Stimulated activated CD8-positive, alpha-beta memory T cell treated with anti-CD3 and anti-CD28 coated beads, Interleukin-15, amount 100 ng/mL, for 1 hour (primary cell): ENCODE measurements at places on chromosomes 2 and 18.

DNA sequence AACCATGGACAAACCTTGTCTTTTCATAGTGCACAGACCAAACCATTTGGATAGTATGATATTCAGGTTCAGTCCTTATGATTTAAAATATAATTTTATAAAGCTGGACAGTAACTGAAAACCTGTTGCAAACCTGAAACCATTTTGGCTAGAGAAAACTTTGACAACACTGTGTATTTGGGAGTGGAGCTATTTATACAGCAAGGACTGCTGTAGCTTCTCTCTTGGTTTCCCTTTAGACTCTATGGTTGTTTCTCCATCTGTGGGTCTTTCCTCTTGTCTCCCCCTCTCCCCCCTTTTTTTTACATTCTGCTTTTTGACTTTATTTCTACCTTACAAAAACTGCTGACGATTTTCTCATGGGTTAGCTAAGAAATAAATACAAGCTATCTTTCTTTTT, 581.7 kb downstream of the SLC4A3 start:
- DNase-seq: no peak

GRCh38 chr2:127829845-127830246, 18.9 kb upstream of the WDR33 start:
- DNase-seq: peak; percentile 15

GRCh38 chr2:217654168-217654567, 348.6 kb downstream of the TNS1 start:
- no peak for DNase-seq

DNA sequence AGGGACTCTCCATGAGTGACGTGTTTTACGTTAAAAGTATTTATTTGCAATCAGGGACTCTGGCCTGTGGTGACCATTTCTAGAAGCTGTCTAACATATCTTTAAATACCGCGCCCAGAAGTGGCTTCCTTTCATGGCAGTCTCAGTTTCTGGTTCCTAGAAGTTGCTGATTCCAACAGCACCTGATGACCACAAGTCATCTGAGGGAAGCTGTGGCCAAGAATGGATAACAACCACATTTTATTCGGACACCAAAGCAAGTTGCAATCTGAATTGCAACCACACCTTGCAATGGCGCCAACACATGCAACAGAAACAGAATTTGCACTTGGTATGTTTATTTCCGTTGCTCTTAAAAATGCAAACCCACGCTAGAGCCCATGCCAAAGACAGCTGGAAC, 33.1 kb downstream of the MEX3C start:
- DNase-seq: no peak

- peak; percentile 39 for DNase-seq
Measured at GRCh38 chr2:207528980-207529329, 807 bp upstream of the CREB1 start.

DNA sequence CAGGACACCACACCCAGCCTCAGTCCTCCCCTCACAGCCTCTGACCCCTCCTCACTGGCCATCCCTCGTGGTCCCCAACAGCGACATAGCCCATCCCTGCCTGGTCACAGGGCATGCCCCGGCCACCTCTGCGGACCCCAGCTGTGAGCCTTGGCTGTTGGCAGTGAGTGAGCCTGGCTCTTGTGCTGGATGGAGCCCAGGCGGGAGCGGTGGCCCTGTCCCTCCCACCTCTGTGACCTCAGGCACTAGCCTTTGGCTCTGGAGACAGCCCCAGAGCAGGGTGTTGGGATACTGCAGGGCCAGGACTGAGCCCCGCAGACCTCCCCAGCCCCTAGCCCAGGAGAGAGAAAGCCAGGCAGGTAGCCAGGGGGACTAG, 7.9 kb downstream of the DES start:
- DNase-seq: no peak

GRCh38 chr18:11136241-11136640, 13.1 kb downstream of the PIEZO2 start:
- no peak for DNase-seq

- DNase-seq: no peak
Measured at GRCh38 chr2:46866770-46867246, 48.8 kb downstream of the MCFD2 start.

GRCh38 chr2:160039166-160039903, 23.1 kb downstream of the PLA2R1 start:
- DNase-seq: no peak

DNA sequence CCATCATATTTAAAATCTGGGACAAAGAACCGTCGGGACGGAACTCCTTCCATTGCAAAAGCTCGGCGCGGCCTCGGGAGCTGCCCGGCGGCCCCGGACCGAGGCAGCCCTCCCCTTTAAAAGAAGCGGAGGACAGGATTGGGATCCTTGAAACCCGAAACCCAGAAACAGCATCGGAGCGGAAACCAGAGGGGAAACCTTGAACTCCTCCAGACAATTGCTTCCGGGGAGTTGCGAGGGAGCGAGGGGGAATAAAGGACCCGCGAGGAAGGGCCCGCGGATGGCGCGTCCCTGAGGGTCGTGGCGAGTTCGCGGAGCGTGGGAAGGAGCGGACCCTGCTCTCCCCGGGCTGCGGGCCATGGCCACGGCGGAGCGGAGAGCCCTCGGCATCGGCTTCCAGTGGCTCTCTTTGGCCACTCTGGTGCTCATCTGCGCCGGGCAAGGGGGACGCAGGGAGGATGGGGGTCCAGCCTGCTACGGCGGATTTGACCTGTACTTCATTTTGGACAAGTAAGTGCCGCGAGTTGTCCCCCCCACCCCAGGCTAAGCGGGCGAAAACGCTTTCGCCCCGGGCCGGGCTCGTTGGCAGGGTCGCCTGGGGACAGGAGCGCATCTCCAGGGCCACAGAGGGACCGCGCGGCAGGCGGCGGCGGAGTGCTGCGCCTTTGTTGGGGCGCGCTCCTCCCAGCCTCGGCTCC, at the start of gene ANTXR1:
ANTXR1 (plus strand) TSS at position 38 of the 698 bp plus-strand sequence; CDS start at position 359, 321 bp downstream.
- DNase-seq: no peak

DNA sequence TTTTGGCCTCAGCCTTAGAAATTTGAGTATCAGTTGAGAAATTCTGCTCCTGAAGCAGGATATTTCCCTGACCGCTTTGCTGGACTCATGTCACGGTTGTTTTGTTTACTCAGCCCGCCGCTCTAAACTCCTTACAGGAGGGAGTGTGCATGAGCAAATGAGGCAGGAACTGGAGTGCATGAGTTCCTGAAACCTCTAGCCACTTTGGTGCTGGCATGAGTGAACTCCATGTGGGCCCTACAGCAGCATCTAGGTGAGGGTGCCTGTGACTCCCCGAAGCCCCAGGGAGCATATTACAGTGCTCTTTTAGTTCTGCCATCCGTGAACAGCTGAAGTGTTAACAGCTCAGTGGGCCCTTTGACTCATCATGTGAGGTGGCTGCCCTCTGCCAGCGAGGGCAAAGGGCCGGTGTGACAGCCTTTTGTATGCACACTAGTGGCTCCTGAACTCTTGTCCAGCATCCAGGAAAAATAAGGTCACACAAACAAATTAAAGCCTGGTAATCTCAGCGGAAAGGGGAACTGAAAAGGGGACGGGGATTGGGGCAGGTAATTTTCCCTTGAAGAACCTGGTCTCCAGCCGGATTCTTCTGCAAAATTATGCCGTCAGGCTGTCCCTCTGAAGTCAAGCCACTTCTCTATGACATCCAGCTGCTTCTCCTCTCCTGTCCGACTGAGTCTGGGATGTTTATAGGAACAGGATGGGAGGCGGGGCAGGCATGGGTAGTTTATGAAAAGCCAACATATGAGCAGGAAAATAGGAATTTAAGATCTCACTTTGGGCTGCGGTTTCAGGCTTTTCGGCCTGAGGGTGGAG, 1668.7 kb downstream of the SUCLG1 start:
- no peak for DNase-seq

DNA sequence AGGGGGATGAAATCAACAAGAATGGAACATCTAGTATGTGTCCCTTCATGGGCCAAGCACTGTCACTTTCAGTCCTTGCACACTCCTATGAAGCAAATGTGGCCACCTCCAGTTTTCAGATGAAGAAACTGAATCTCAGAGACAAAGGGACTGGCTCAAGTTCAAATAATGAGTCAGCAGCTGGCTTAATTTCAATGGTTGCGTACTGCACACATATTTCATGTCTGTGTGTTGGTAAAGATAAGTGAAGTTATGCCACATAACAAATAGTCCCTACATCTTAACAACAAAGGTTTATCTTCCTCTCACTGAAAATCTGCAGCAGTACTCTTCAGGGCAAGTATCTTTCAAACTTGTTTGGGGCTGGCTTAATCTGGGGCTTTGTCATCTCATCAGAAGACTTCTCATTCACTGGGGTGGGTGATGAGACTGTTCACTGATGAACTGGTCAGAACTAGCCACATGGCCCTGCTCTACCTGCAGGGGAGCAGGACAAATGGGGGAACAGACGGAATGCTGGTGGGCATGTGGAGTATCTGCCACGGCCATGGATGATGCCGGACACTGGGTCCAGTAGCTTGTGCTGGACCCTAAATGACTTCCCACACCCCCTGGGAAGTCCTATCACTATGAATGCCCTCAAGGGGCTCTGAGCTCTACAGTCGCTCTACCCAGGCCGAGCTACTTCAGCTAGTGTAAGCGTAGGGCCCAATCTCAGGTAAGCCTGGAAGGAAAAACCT, 263.2 kb downstream of the CYP26B1 start:
- DNase-seq: no peak

GRCh38 chr2:70347831-70348230, 46.0 kb upstream of the FAM136A start:
- DNase-seq: no peak

GRCh38 chr2:44932564-44933392, 8.7 kb upstream of the SIX3 start:
- no peak for DNase-seq

- DNase-seq: no peak
Measured at GRCh38 chr2:4134551-4135550, 431.5 kb downstream of the DCDC2C start.

DNA sequence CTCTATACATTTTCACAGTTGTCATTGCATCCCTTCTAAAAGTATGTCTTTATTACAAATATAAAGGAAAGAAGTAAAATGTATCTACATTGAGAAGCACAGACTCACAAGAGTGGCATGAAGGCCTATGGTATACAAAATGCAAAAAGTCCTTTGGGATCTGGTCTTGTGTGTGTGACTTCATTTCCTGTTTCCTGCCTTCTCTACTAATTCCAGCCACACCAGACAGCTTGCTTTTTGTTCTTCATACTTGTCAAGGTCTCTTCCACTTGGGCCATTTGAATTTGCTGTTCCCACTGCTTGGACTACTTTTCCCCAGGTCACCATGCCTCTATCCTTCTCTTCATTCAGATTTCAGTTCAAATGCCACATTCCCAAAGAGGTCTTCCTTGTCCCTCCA, 6.7 kb upstream of the PNO1 start:
- no peak for DNase-seq

GRCh38 chr2:68436270-68436669, 30.8 kb downstream of the FBXO48 start:
- no peak for DNase-seq

DNA sequence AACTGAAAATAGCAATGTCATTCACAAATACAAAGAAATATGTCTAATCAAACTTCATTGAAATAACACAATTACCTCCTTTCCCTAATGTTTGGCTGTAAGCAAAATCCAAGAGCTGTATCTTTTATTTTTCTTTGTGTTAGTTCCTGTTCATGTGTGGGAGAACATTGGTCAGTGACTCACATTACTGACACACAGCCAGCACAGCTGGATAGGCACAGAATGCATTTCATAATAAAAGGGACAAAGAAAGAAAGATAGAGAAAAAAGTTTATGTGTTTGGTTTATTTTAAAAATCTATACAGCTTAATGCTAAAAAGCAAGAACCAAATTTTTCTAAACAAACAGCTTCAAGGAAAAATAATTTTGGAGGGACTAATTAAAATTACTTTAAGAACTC, 185.6 kb upstream of the COL3A1 start:
- no peak for DNase-seq

DNA sequence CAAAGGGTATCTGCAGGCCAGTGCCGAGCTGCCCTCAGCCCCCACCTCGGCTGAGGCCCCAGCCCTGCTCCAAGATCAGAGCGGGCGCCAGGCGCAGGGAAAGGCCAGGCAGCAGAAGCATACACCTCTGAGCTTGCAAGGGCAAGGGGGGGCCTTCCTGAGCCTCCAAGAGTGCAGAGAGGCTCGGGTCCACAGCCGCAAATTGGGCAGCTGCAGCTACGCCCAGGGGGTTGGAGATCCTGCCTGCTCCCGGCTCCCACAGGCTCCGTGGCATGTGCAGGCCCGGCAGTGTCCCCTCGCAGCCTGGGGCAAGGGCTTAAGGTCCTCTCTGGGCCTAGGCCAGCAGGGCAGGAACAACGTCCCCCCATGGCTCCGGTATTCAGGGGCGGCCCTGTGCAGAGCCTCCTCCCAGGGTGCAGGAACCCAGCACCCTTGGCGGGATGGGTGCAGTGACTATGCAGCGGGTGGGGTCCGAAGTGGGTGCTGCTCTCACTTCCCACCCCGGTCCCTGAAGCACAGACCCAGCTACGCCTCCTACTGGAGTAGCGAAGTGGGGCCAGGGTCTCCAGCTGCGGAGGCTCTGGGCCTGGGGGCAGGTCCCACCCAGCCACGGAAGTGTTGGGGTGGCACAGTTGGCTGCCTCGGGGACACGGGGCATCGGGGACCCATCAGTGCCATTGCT, 120.2 kb upstream of the TMEFF2 start:
- DNase-seq: no peak

GRCh38 chr2:18464913-18465312, 95.5 kb downstream of the RDH14 start:
- DNase-seq: no peak

GRCh38 chr2:211068108-211068780, 511.8 kb downstream of the CPS1 start:
- DNase-seq: no peak

DNA sequence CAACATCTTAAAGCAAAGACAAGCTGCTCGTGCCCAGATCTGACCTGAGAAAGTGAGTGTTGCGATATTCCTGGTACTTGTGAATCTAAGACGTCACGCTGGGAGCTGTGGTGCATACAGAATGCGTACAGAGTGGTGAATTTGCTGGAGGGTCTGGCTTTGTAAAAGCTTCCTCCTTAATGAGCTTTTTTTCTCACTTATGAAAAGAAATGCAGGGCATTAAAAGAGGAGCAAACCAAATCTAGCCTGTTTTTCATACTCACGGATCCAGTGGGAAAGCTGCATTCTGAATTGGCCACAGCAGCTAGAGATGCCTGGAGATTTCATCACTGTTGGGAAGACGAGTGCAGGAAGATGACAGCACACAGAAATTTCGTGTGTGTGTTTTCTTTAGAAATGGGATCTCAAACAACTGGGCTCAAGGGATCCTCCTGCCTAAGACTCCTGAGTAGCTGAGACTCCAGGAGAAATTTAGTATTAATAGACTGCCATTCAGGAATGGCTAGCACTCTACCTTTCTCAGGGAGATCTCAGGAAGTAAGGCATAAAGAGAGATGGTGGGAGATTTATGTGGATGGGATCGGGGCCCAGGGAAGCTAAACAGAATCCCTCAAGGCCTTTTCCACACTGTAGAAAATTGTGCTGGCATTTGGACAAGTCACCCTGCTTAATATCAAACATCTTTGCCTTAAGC, 181.3 kb downstream of the ALPK2 start:
- DNase-seq: no peak
